AG08396 (cell line): ENCODE measurements at places on chromosomes 13 and 19.

GRCh38 chr19:8681345-8682029, 17.1 kb downstream of the ACTL9 start:
- DNase-seq = no peak

DNA sequence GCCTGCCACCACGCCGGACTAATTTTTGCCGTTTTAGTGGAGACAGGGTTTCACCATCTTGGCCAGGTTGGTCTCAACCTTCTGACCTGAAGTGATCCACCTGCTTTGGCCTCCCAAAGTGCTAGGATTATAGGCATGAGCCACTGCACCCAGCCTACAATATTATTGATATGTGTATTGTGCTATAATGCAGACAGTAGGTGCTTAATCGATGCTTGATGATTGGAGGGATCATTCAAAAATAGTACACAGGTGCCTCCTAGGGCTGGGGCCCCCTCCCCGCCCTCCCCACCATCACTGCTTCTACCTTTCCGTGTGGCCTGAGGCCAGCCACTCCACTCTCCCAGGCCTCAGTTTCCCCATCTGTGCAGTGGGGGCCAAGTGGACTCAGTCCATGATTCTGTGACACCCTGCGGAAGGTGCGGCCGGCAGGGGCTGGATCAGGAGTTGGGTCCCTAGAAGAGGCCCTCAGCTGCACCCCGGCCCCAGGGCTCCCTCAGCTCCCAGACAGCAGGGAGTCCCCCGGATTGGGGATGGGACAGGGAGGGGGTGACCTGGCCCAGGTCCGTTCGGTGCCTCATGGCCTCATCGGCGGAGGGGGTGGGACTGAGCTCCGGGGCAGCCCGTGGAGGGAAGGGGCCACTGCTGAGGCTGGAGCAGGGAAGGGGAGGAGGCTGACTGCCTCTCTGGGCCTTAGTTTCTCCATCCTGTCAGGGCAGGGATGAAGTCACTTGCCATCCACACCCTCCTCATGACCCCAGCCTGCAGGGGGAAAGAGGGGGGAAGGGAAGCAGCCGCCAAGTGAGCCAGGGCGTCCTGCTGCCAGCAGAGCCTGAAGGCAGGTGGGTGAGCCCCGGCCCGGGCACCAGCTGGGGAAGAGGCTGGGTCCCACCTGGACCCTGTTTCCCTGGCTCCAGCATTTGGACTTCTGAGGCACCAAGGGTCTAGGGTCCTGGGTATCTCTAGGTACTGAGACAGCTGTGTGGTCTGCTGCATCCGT, 1.2 kb downstream of the ADAMTSL5 start:
- no peak for DNase-seq

DNA sequence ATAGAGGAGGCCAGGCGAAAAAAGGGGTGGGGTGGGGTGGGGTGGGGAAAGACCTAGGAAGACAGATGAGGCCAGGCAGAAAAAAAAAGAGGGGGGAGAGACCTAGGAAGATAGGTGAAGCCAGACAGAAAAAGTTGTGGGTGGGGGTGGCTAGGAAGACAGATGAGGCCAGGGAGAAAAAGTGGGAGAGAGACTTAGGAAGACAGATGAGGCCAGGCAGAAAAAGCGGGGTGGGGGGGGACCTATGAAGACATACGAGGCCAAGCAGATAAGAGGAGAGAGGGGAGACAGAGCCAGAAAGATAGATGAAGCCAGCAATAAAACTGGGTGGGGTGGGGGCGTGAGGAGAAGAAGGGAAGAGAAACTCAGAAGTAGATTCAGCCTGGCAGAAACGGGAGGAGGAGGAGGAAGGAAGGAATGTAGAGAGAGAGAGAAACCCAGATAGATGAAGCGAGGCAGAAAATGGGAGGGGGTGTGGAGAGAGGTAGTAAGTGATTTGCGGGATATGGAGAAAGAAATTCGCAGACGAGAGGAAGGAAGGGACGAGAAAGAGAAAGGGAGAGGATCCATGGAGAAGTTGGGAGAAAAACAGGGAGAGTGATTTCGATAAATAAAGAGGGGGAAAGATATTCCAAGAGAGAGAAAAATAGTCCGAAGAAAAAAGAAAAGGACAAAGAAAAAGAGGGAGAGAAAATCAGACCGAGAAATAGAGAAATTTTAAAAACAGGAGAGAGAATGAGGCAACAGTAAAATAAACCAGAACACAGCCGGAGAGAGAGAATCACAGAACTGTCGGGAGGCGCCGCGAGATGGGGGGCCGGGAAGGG, 12.2 kb upstream of the CACNG6 start:
- DNase-seq = no peak

- no peak for DNase-seq
Measured at GRCh38 chr19:8462571-8462970, 17.8 kb downstream of the HNRNPM start.
